Left renal pelvis (tissue), 4 donors: ENCODE measurements at places on chromosomes 5 and 9.

DNA sequence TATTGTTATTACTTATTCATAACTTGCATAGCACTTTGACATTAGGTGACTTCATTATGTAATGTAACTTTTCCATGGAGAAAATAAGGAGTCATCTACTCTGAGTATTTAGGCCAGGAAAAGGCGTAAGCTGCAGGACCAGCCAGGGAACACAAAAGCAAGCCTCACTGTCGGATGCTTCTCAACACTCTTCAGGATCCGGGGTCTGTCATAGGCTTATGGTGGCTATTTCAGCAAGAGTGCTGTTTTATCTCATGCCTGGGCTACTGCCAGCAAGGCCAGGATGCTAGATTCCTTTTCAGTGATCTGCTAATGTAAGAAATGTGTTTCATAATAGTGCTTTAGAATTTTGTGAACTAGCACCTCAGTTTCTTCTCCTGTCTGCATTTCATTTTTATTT is 162.4 kb downstream of the CHSY3 start:
- DNase-seq, result no peak

- DNase-seq, result no peak
These were observed 19.1 kb downstream of the TLN1 start for GRCh38 chr9:35712762-35713400.

DNA sequence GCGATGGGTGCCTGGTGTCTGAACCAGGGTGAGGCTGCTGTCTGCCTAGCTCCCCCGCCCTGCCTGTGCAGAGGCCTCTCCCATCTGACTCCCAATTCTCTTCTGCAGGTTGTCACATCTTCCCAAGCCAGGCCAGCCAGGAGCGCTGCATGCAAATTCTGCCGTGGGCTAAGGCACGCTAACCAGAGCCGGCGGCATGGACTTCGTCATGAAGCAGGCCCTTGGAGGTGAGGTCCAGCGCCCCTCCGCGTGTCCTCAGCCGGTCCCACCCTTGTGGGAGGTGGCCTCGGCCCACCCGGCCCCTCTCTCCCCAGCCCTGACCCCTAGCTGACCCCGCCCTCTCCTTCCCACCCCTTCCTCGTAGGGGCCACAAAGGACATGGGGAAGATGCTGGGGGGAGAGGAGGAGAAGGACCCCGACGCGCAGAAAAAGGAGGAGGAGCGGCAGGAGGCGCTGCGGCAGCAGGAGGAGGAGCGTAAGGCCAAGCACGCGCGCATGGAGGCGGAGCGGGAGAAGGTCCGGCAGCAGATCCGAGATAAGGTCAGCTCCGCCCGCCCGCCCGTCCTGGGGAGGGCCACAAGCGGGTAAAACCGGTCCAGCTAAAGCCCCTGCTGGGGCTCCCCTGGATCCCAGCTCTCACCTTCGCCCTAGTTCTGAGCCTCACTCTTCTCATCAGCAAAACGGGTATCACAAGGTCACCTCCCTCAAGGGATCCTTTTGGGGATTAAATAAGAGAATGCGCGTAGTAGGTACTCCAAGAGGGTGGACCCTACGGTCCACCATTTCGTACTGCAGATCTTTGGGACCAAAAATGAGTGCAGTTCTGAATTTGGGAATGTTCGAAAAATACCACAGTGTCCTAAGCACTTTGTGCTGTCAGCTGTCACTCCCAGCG is 7.4 kb downstream of the CPLX2 start:
- DNase-seq, result no peak

DNA sequence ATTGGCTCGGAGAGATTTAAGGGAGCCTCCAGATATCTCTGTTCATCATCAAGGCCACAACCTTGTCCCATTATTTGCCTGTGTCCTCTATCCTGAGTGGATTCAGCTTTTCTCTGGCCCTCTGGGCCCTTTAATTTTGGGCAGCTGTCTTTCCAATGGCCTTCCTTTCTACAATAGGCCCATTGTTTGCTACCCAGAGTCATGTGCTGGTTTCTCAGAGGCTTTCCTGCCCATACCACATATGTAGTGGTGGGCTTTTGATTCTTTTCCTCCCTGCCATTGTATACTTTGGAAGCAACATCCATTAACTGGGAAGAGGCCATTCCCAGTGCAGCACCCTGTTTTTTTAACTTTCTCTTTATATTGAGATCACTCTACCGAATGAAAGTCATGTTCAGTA is 233.9 kb upstream of the SGCD start:
- no peak for DNase-seq

GRCh38 chr5:127684726-127685467 is 18.3 kb upstream of the CCDC192 start:
- DNase-seq, result no peak

GRCh38 chr5:127656825-127657224 is 7.9 kb downstream of the CTXN3 start:
- DNase-seq, result no peak

DNA sequence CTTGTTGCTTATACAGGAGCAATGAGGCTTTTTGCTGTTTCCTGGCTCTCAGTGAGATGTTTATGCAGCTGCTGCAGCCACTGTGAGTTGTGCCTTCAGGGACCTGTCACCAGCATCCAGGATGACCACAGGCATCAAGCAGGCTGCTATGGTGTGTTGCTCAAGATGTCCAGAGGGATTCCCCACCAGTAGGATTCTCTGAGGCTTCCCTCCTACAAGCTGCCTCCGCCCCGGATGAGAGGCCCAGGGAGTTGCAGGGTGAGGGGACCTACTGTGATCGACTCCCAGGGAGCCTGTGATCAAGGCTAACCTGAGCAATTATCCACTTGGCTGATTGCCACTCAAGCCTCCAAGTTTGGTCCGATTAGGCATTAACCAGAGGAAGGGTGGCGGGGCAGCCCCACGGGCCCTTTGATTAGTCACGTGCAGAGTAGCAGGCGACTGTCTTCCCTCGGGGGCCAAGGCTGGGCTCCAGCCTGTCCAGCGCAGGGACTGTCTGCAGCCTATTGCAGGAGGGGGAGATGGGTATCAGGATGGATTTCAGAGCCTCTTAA is 1.8 kb upstream of the FAT2 start:
- peak; percentile 45 for DNase-seq

DNA sequence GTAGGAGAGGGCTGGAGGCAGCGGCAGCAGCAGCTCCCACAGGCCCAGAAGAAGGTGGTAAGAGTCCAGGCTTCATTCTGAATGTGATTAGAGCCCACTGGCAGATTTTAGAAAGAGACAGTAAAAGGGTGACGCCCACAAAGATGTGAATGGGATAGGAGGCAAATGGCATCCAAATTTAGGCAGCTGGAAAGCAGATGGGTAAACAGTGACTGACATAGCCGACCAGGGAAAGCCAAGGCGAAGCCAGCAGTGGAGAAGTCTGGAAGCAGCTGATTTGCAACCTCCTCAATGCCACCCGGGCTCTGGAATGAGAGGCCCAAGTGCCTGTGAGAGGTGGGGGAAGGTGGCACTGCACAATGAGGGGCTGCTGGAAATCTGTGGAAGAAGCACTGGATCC is 103.3 kb downstream of the C5orf15 start:
- no peak for DNase-seq

DNA sequence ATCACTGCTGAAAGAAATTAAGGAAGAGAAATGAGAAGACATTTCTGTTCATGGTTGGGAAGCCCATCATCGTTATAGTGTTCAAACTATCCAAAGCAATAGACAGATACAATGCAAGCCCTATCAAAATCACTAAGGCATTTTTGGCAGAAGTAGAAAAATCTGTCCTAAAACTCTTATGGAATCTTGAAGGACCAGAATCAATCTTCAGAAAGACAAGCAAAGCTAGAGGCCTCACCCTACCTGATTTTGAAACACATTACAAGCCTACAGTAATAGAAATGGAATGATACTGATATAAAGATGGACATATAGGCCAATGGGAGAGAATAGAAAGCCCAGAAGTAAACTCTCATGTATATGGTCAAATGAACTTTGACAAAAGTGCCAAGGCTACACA is 4.9 kb upstream of the IFNA21 start:
- DNase-seq, result no peak
